ENCODE measurements at places on chromosomes 11 and 22. TPM values are rescaled to one million over a fixed set of nuclear protein-coding genes. Genes with fewer than 3 reads are reported as not detected.
A peak's percentile ranks its signal among the peaks of the same experiment; 100 is the strongest.

DNA sequence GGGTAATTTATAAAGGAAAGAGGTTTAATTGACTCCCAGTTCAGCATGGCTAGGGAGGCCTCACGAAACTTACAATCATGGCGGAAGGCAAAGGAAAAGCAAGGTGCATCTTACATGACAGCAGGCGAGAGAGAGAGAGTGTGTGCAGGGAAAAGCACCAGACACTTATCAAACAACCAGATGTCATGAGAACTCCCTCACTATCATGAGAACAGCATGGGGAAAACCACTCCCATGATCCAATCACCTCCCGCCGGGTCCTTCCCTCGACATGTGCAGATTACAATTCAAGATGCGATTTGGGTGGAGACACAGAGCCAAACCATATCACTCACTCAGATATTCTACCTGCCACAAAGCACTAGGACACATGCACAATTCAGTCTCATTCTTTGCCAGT is 48.1 kb upstream of the HMGXB4 start:
- DNase-seq, result no peak

DNA sequence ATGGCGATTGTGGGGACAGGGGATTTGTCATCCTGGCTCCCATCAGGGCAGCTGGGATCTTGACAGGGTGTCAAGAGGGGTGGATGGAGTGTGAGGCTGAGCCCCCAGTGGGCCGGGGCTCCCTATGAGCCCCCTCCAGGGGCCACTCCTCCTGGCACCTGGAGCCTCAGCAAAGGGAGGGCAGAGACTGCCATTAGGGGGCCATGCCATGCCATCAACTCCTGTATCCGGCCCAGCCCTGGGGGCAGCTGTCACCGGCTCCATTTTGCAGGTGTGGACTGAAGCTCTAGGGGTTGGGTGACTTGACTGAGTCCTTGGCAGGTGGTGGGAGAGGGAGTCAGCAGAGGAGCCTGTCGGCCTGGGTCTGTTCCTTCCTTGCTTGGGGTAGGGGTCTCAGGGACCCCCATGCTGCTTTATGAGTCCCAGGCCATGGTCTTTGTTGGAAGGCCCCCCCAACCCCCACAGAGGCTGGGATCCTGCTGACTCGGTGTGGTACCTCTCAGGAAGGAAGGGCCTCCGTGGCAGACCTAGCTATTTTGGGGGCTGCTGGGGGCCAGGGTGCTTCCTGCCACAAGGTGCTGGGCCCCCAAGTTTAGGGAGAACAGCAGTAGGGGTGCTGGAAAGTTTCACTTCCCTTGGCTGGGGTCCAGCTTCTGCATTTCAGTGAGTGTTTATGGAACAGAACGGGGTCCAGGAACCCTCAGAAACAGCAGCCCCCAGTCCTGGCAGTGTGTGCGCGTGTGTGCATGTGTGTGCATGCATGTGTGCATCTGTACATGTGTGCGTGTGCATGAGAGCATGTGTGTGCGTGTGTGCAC is 1.5 kb downstream of the ACY3 start:
- no peak for DNase-seq

GRCh38 chr22:18976197-18976751 is 40.2 kb upstream of the PRODH start:
- DNase-seq, result no peak

DNA sequence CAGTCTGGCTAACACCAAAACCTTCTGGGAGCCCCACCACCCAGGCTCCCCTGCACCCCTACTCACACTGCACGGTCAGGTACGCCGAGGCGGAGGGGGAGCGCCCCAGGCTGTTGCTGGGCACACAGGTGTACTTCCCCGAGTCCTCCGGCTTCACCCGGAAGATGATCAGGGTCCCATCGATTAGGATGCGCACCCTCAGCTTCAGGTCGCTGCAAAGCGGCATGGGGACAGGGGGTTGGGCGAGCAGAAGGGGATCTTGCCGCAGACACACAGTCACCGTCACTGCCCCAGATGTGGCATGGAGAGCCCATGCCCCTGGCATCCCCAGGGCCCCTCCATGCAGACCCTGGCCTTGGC is 21.2 kb downstream of the IGSF9B start:
- no peak for DNase-seq

DNA sequence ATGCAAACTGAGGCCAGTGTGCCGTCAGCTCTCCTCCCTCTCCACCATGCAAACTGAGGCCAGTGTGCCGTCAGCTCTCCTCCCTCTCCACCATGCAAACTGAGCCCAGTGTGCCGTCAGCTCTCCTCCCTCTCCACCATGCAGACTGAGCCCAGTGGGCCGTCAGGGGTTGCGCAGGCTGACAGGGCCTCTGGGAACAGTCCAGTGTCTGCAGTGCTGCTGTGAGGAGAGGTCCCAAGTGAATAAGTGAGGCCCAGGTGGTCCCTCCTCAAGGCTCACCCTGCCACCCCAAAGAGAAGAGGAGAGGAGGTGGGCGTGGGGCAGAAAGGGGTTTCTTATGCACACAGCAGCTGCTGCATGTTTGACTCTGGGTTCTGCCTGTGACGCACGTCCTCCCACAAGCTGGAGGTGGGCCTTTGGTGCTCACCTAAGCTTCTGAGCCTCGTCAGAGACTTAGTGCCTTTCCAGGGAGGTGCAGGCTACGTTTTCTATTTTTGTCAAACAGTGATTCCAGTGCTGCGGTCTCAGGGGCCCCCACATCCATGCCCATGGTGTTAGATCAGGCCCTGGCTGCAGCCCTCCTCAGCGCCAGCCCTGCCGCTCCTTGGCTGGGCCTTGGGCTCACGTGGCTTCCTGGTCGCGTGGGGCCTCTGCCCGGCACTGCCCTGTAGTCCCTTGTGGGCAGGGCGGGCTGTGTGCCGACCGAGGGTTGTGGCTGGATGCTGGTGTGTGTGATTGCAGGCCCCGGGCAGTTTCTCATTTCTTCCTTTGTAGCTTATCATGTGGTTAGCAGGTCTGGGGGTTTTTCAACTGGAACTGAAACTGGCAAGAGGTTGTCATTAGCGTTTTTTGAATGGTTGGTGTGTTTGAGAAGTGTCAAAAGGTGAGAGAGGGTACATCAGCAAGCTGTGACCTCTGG is 7.1 kb downstream of the TPCN2 start:
- DNase-seq, result no peak

DNA sequence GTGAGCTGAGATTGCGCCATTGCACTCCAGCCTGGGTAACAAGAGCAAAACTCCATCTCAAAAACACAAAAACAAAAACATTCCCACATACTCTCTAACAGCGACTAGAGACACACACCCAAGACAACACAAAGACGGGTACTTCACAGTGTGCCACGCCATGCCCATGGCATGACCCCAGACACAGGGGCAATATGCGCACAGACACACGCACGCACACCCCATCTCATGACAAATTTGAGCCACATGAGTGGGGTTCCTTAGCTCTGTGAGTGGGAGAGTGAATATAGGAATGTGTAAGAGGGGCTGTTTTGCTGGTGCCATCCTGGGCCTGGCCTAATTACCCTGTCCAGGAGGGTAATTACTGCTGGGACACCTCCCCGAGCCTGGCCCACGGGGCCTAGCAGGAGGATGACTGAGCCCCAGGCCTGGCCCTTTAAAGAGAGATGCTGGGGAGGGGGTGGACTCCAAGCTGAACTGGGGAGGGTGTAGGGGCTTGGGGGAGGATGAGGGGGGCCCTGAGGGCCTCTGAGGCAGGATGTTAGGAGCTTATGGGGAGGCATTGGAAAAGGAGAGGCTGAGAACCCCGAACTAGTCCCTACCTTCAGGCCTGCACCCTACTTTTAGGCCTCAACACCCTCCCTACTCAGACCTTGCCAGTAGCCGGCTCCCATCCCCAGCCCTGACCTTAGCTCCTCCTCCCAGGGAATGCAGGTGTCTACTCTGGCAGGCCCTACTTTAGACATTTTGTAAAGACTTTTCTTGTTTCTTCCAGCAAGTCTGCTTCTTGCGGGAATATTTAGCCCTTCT is 1.5 kb downstream of the LTBP3 start:
- DNase-seq, result no peak

DNA sequence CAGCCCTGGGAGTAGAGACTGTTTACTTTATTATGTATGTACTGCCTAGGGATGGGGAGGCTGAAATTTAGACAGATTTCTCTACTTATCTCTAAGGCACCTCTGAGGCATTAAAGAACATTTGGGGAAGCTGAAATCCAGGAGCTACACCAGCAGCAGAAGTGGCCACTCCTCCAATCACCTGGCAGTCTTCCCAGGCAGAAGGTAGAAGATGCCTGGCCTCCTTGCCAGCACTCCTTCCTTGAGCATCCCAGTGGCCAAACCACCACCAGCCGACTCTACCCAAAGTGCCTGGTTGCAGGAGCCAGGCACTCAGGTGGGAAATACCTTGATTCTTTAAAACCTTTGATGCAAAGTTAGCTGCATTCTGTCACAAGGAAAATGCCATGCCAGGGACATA is 1.9 kb upstream of the FAT3 start:
- DNase-seq, result no peak

- DNase-seq, result no peak
These were observed 3.1 kb downstream of the MOB2 start for GRCh38 chr11:1483445-1483961.

DNA sequence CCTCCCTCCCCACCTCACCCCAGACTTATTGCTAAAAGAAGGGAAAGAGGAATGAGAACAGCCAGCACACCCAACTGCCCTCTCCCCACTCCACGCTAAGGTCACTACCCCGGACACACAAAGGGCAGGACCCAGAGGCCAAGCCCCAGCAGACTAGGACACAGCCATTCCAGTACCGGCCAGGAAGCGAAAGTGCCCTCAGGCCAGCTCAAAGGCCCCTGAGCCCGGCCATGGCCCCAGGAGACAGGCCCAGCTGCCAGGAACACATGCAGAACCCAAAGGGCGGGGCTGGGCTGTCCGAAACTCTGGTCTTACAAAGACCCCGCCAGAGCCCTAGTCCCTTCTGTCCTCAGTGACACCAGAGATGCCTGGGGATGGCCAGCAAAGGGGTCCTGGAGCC is 5.5 kb downstream of the RCOR2 start:
- DNase-seq, result peak; percentile 48

TMPRSS5 gene
- total RNA-seq, result 0.37 TPM

CEP57 gene
- total RNA-seq, result 58.0 TPM

SLC22A12 gene
- total RNA-seq, result not detected

CAPN5 gene
- total RNA-seq, result 16.7 TPM

C22orf31 gene
- total RNA-seq, result not detected

RASSF7 gene
- total RNA-seq, result 30.0 TPM

ARL14EP gene
- total RNA-seq, result 19.9 TPM
